ENCODE measurements at places on chromosomes 2 and 18. TPM values are rescaled to one million over a fixed set of nuclear protein-coding genes. Genes with fewer than 3 reads are reported as not detected.

ANKRD30B gene
- not detected for total RNA-seq

IL1RL2 gene
- 0.24 TPM for total RNA-seq

CDH20 gene
- total RNA-seq = 0.88 TPM

HRH4 gene
- total RNA-seq = not detected

BOK gene
- total RNA-seq = 20.1 TPM

KCNG3 gene
- 0.05 TPM for total RNA-seq
